ENCODE measurements at places on chromosomes 1 and 21.

DNA sequence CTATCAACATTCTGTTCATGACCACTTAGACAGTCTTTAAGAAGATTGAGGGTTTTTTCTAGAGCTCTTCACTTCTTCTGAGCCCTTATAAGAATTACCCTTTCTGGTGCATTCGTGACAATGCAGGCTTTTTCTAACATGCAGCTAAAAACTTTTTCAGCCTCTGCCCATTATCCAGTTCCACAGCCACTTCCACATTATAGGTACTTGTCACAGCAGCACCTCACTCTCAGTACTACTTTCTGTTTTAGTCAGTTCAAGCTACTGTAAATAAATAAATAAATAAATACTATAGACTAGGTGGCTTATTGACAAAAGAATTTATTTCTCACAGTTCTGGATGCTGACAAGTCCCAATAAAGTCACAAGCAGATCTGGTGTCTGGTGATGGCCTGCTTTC, 284.4 kb upstream of the PKN2 start:
- DNase-seq: no peak

GRCh38 chr1:8727809-8728213, 89.6 kb downstream of the RERE start:
- DNase-seq: no peak

GRCh38 chr1:93699049-93699384, 17.4 kb upstream of the BCAR3 start:
- DNase-seq: no peak

DNA sequence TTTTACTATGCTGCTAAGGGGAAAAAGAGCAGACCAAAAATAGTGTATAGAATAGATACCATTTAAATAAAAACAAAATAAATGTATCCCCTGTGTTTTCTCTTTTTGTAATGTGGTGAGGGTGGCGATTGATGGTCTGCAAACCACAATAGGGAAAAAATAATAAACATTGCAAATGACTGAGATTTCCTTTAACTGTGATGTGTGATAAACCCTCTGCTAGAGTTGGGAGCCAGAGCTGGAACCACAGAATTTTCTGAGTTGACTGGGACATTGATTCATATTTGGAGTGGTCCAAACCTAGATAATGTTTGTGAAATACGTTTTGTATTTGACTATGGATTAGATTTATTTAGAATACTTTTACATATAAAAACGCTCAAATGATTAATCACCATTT, 70.6 kb upstream of the PTGFR start:
- DNase-seq: no peak

Data from stimulated activated CD4-positive, alpha-beta T cell treated with anti-CD3 and anti-CD28 coated beads, Interleukin-1b, Interleukin-23, amount 100 ng/mL, for 1 hour (primary cell).